ENCODE measurements at places on chromosomes 7 and 10. TPM values are rescaled to one million over a fixed set of nuclear protein-coding genes. Genes with fewer than 3 reads are reported as not detected.

The PRF1 gene
- 3.0 TPM for polyA plus RNA-seq

The MAGI2 gene
- 7.8 TPM for polyA plus RNA-seq

The PIK3CG gene
- 3.3 TPM for polyA plus RNA-seq

The HGF gene
- 15.0 TPM for polyA plus RNA-seq

The ANXA8 gene
- 1.3 TPM for polyA plus RNA-seq

- DNase-seq: no peak
Measured at GRCh38 chr10:44888886-44889285, 22.3 kb upstream of the TMEM72 start.

GRCh38 chr7:53699215-53699837, 663.9 kb downstream of the POM121L12 start:
- no peak for DNase-seq

GRCh38 chr10:46031648-46032532, 1.5 kb upstream of the NCOA4 start:
- no peak for DNase-seq

DNA sequence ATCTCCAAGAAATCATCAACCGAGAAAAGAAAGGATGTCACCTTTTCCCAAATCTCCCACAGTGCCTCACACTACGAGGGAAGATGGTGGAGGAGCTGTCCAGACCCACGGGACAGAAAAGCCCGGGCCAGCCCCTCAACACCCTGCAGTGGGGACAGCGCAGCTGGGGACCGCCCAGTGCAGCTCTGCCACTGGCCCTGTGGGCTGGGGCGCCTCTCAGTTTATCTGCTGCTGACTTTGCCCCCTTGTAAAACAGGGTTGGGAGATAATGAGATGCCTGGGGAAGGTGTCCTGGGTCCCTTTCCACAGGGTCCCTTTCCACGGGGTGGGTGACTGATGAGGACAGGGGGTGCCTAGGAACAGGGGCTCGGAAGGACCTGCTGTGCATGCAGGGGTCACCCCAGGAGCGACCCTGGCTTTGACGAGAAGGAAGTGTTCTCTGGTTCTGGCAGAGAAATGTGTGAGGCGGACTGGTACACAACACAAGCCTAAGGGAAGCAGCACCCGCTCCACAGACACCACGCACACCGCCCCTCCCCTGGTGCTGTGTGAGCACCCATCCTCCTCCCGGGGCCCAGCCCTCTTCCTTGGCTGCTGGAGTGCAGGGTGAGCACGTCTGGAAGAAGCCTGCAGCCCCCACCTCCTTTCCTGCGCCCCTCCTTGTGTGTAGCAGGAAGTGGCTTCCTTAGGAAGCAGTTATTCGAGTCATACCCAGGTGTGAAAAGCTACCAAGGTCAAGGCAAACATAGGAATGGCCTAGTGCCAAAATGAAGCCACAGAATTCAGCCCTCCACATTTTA, 339.9 kb downstream of the DNAJB6 start:
- DNase-seq: no peak

GRCh38 chr7:80791509-80791929, 127.3 kb downstream of the SEMA3C start:
- DNase-seq: no peak

Data from right lung (tissue), 10 donors.